Left renal cortex interstitium (tissue), 4 donors: ENCODE measurements at places on chromosomes 3 and 15.

GRCh38 chr3:141393735-141394076 lies 25.4 kb downstream of the ZBTB38 start:
- no peak for DNase-seq

- DNase-seq = no peak
Observed at GRCh38 chr3:54426381-54426780, 304.0 kb downstream of the CACNA2D3 start.

- DNase-seq = no peak
Observed at GRCh38 chr15:65208647-65209046, 2.6 kb downstream of the CILP start.

GRCh38 chr3:25479727-25480010 lies 51.6 kb downstream of the RARB start:
- DNase-seq = no peak

- DNase-seq = no peak
Observed at GRCh38 chr15:36356978-36357601, 222.3 kb upstream of the CDIN1 start.

- DNase-seq = no peak
Observed at GRCh38 chr15:68524753-68525584, 53.8 kb upstream of the CORO2B start.

DNA sequence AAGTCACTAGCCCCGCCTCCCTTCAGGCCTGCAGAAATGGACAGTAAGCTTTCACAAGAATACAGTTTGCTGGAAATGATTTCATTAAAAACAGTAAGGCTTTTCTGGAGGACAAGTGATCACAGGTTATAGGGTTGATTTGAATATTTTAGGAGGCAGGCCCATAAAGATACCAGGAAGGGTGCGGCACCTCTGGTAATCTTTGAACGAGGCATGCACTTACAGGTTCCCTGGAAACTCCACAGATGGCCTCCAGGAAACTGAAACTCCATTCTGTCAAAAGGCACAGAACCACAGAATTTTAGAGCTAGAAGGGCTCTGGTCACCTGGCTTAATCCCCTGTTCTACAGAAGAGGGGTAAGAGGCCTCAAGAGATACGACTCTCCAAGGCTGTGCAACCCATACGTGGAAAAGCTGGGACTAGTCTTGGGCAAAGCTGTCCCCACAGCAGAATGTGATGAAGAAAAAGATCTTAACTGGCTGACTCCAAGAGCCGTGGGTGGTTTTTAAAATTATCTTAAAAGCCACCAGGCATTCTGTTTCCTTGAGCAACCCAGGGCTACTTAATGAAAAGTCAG lies 1.2 kb downstream of the STARD5 start:
- no peak for DNase-seq
